ENCODE measurements at places on chromosomes 5 and 9.

- DNase-seq, result no peak
These were observed 147.4 kb upstream of the IRX4 start for GRCh38 chr5:2030131-2030530.

DNA sequence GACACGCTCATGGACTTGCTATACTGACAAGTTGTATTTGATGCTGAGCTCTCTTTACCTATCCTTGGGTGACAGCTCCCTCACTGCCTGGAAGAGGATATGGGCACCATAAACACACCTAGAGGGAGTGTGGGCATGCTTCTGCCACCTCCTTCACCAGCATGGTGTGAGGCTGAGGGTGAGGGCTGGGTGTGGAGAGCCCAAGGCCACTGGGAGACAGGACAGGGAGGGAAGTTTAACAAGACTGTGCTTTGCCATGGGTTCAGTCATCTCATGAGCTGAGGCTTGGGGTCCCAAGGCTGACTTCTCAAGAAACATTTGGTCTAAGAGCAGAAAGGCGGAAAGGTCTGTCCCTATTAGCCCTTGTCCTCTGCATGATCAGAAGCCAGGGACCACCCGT lies 93.6 kb upstream of the ANKRD55 start:
- no peak for DNase-seq

- no peak for DNase-seq
These were observed 38.3 kb upstream of the FAM120AOS start for GRCh38 chr9:93491593-93492232.

DNA sequence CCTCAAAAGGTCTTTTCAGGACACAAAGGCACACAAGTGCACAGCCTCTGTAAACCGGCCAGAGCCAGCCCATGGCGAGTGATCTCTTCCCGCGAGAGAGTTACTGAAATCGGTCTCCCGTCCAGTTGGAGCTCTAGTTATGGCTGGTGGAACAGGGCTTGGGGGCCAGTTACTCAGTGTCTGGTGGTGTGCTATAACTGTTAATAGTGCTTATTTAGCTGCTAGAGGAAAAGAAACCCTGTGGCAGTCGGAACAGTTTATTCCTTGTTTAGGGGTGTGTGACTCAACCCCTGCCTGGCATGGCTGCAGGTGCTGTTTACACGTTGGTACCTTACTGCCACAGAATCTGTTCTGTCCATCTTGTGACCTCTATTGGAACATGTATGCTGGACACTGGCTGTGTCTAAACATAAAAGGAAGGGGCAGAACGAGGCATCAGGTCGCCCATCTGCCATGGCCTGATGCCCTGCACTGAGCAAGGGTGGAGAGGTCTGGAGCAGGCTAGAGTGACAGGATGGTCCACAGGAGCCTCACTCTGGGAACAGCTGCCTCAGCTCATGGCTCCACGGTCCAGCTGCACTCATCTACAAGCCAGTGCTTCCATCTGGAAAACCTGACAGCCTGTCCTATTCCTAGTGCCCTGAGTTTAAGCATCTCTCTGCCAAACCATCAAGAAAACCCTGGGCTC lies 49.6 kb upstream of the SIMC1 start:
- no peak for DNase-seq

DNA sequence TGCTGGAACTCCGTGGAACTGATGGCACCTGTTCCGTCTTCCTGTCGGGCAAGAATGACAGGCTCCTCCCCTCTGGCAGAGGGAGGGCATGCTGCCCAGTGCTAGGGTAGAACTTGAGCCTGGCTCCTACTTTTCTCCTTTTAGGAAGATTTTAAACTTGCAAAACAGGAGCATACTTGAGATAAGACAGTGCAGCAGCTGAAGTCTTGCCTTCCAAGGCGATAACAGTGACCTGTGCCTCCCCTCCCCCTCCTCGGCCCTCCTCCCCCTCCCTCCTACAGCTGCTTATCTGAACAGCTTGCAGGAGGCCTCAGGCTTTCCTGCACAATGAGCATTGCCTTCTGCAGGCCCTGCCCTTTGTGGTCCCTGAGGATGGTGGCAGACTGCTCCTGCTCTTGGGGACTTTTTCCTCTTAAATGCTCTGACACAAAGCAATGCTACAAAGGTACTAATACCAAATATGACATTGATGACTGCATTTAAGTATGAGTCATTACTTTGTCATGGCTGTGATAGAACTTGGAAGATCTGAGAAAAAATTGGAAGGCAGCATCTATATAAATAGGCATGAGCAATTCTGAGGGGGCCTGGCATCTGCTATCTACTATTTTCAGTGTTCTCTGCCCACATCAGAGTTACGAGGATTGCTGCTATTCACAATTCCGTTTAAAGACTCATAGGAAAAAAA lies 2.0 kb downstream of the GADD45G start:
- no peak for DNase-seq

All from AG10803 (cell line).